ENCODE measurements at places on chromosomes 12 and 14.

DNA sequence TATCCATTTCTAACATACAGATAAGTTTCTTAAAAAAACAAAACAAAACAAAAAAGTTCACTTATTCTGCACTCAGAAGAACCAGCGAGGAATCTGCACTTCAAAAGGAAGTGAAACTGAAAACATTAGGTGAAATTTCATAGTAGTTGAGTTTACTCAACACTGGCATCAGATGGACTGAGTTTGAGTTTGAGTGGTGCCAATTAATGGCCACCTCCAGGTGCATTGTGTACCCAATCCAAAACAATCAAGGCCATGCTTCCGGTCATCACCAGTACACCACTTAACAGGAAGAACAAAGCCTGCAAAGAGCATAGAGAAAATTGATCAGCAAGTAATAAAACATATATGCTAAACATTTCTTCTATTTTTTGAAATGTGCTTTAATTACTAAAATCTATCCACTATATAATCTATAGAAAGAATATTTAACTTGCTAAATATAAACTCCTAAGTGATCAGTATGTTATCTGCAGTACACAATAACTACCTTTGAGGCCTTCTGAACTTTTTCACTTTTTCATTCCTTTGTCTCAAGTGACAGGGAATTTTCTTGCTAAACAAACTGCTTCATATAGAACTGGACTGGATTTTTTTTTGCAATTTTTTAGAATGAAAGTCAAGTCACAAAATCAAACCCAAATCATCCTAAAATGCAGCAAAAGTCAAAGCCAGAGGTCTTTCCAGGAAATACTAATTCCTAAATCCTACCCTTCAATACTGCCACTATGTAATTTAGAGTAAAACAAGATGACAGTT, 11.5 kb downstream of the SLC38A2 start:
- no peak for DNase-seq

- peak; percentile 6 for DNase-seq
Observed at GRCh38 chr14:22268875-22269274, 320.1 kb downstream of the DAD1 start.

- DNase-seq: no peak
Observed at GRCh38 chr12:117718559-117718958, 250.2 kb downstream of the KSR2 start.

GRCh38 chr14:99809859-99810558, 16.8 kb downstream of the EML1 start:
- DNase-seq: no peak

DNA sequence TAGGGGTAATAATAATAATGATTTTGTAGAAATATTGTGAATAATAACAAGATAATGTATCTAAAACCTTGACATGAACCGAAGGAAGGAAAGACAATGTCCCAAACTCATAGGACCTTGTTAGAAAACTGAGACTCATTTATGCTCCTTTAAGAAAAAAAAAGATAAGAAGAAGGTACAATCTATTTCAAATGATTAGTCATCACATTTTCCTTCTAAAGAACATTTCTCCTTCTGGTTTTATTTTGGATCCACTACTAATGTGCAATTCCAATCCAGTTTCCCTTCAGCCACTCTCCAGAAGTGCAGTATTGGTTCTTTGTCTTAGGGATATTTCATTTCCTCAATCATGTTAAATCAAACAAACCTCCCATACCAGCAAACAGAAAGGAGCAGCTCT, 526.7 kb downstream of the FUT8 start:
- DNase-seq: no peak

DNA sequence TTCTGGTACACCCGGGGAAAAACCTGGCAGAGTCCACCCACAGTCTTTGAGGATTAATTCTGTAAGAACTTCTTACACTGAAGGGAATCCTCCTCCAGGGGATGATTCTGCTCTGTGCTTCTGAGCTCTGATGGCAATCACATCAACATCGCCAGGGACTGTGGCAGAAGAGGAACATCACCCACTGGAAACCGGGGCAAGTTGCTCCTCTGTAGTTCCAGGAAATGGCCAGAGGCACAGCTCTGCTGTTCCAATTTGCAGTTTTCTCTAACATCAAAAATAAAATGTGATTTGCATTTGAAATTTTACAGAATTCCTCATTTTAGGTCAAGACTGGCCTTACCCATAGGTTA, 207.6 kb downstream of the DAD1 start:
- no peak for DNase-seq

- DNase-seq: no peak
Observed at GRCh38 chr14:34956931-34957330, 25.9 kb upstream of the SRP54 start.

DNA sequence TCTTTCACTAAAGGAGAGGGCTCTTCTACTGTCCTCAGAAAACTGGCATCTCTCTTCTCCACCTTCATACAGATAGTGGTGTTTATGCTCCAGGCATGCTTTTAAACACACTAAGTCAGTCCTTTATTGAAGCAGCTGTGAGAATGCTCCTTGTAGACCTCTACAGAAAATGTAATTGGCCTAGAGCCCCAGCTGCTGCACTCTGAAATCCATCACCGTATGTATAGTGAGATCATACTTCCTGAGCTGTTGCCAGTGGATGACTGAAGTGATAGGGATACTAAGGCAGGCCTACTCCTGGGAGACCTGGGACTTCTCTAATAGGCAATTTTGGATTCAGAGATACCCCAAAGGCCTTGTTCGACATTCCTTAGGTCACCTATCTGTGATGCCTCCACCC, 535.4 kb downstream of the RPS29 start:
- no peak for DNase-seq

DNA sequence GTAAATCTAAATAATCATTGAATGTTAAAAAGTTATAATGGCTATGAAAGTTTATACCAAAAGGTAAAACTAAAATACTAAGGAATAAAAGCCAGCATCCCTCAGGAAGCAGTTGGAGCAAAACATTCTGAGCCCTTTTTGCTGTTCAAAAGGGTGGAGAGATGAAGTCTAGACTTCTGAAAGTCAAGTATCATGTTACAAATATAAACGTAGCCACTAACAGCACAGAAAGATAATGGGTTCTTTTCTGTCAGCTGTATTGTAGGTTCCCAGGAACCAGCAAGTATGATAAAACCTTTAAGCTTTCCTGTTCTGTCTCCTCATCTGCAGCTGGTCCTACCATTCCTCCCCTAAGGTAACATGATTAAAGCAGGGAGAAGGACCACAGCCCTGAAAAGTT, 16.4 kb upstream of the PLD4 start:
- DNase-seq: no peak

- no peak for DNase-seq
Observed at GRCh38 chr12:128727461-128727860, 96.3 kb downstream of the SLC15A4 start.

GRCh38 chr14:99809360-99809759, 16.1 kb downstream of the EML1 start:
- DNase-seq: peak; percentile 77

Measured in HFFc6 (cell line).